ENCODE measurements at places on chromosomes 12 and 14.

DNA sequence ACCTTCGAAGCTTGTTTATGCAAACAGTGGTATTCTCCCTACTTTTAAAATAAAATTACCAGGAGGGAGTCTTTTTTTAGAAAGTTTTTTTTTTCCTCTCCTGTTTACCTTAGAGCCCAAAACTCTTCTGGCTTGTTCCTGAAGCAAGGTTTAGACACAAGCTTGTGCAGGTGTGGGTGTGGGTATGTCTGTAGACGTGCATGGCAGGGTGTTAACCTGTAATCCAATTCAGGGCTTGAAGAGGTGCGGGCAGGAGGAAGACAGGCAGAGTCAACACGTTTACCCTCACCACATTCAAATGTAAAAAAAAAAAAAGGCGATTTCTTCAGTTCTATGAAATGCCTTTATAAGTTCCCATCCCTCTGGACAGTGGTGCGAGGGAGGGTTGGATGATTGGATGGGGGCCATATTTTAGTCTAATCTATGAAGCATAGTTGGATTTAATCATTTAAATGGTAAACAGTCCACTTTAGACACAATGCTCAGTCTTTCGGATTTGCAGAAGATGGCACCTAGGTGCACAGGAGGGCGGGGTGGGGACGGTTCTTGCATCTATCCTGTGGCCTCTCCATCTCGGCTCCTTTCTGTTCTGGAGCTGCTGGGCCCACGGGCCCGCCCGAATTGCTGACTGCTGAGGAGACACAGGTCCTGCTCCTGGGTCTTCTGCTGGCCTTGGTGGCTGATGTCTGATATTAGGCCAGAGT, 982 bp upstream of the NINJ2 start:
- no peak for DNase-seq

DNA sequence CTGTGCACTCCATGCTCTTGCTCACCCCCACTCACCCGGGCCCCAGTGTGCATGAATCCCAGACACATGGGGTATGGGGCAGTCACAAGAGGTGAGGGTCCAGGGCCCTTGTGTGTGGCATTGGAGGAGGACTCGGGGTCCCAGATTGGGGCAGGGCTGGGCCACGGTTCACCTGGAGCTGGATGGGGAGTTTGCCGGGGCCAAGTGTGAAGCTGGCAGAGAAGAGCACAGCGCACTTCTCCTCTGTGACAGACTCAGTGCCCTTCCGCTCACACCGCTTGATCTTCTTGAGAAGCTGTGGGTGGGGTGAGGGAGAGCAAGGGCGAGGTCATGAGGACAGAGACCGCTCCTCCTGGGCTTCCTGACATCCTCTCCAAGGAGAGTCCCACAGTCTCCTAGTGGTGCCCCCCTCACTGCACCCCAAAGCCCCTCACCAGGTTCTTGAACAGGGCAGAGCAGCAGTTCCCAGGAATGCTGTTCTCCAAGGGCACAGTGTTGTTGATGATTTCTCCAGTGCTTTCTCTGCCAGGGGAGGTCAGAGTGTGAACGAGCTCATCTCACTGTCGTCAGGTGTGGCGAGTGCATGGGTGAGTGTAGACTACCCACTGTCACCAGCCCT, 6.8 kb downstream of the STAT6 start:
- DNase-seq, result no peak

DNA sequence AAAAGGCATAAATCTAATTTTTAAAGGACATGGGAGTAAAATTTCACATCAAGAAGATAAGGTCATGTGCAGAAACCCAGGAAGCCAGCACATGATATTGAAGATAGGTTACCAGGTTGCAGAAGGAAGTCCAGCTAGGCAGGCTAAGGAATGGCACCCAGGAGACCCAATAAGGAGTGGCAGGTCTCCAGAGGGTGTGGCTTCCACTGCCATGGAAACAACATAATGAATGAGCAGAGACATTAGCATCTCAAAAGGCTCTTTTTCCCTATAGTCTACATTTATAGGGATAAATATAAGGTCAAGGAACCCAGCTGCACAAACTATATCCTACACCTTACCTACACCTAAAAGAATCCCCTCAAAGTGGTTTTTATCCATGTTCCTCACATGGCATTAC, 275.9 kb downstream of the RPS29 start:
- no peak for DNase-seq

DNA sequence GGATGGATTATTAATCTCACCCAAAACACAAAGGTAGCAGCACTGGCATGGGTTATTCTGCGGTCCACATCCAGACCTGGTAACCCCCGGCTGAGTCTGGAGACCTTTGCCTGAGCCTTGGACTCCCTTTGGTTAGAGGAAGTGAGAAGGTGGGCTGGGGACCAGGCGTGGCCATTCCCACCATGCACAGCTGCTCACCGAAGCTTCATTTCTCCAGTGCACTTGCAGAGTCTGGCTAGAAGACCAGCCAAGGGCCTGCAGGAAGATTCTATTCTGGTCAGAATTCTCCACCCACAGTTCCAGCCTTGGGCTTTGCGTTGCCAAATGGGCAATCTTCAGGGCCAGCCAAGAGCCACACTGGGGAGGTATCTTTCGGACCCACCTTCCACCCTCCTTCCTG, 73.0 kb downstream of the LGMN start:
- DNase-seq, result no peak

GRCh38 chr12:126558219-126558618, 1493.0 kb downstream of the AACS start:
- no peak for DNase-seq

DNA sequence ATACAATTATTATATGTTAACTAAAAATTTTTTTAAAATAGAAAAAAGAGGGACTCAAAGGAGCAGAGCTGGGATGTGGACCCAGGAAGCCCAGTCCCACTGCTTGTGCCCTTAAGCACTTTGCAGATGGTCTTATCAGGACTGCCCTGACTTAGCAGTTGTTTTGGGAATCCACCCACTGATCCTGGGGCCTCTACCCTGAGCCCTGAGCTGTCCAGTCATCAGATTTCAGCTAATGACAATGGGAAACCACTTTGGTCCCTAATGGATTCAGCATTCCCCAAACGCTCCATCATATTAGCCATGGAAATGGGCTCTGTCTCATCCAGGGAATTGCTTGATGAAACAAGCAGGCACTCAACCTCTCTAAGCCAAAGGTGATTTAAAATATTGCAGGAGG, 22.5 kb upstream of the WSCD2 start:
- no peak for DNase-seq

- no peak for DNase-seq
Observed at GRCh38 chr12:131984334-131984733, 34.6 kb downstream of the EP400 start.

- DNase-seq, result peak; percentile 54
Observed at GRCh38 chr12:125533434-125534029, 468.3 kb downstream of the AACS start.

DNA sequence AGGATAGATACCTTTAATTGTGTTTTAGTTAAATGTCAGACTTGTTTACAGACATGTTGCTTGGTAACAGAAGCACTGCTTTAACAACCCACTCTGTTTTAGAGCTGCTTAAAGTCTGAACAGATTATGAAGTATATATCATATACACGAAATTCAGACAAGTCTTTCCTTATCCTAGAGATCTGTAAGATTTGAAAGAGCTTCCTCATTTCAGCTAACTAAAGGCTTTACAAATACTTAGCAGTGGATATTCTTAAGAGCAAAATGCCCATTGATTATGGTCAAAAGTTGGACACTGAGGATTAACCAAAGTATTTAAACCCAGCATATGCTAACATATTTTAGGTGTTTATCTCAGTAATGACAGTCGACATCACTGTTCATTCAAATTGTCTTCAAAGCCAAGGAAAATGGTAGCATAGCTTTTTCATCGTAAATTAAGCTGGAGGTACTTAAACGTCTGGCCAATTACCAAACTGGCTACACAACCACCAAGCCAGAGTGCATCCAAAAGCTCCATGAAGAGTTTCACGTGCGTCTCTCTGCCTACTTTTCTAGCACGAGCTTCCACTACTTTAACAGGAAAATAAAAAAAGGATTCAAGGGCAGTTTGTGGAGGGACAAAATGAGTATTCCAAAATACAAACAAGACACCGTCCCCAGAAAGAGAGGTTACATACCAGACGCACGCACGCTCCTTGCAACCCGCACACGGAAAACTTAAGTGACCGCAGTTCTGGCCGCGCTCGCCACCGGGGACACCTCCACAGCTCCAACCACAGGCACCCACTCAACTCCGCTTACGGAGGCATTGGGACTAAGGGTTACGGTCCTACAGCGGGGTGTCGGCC, 565 bp downstream of the CEP83 start:
- no peak for DNase-seq

- peak; percentile 79 for DNase-seq
Observed at GRCh38 chr14:75906680-75907280, 75.0 kb downstream of the TGFB3 start.

DNA sequence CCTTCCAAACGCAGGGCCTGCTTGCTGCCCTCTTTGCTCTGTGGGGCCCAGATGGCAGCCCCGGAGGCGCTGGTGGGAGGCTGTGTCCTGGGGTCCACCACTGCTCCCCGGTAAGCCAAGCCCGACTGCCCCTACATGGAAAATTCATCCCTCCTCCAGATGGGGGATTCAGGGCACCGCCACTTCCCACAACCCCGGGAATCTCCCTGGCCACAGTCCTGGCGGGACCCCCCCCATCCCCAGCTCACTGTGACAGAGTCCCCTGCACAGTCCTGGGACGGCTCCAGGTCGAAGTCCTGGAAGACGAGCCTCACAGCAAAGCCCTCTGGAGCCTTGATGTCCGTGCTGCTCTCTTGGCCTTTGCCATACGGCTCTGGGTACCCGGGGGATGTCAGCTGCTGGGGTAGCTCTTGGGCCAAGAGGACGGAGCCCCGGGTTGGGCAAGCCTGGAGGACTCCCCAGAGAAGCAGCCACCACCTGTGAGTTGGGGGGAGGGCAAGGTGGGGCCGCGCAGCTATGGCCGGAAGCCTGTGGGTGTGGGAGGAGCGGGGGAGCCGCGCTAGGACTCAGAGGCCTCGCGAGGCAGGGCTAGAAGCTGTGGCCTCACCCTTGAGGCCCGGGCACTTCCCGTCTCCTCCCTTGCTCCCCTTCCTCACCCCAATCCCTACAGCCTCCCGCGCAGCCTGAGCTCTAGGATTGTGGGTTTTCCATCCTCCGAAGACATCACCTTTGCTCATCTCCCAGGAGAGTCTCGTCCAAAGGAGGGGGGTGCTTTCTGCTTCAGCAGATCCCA, 815 bp downstream of the C1RL start:
- DNase-seq, result peak; percentile 81

GRCh38 chr14:94373708-94374107, 14.7 kb downstream of the SERPINA1 start:
- DNase-seq, result no peak

- peak; percentile 52 for DNase-seq
Observed at GRCh38 chr12:53791735-53792326, 40.1 kb upstream of the CISTR start.

DNA sequence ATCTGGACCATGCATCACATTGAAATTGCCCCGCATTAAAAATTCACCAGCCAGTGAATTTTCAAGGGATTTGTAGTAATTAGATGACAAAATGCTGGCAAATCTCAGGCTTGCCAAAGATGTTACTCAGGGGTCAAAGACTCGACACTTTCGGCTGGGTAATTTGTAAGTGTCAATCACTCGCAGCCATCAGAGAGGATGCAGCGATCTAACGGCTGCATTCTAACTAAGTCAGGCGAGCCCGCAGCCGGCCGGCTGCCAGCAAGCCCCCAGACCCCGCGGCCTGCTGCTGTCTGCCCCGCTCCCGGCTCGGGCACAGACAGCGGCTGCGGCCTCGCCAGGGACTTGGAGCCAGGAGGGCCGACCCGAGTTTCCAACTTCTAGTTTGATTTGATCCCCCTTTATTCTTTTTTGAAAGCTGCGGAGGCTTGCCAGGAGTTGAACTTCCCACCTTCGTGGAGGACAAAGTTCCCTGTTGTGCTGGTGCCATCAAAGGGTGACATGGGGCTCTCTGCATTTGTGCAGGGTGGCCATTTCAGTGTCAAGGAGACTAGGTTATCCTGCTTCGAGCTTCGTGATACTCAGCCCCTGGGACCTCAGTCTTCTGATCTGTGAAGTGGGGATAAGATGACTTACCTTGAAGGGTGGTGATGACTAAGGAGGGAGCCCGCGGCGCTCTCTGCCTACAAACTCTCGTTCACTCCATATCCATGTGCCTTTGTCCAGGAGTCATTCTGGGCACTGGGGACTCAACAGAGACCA, 169.9 kb downstream of the RBM19 start:
- no peak for DNase-seq

All from stimulated activated CD4-positive, alpha-beta T cell treated with anti-CD3 and anti-CD28 coated beads, Interleukin-2, amount 100 ng/mL, for 24 hours (primary cell).